Astrocyte of the hippocampus (primary cell): ENCODE measurements at places on chromosomes 12 and 14.

DNA sequence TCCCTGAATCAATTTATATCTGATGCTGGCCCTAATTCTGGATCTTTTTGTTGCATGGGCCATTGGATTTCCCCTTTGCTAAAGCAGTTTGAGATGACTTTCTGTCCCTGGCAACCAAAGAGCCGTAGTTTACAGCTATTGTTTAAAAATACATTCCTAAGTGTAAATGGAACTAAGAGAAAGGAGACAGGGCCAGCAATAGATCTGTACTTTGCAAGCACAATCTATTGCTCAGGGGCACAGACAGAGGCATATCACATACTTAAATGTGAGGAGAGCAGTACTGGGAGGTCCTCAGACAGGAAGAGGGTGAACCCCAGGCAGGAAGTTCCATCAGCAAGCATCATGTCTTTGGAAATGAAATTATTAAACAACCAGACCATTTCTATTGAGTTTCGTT, 126.6 kb downstream of the ZFP36L1 start:
- DNase-seq = no peak

DNA sequence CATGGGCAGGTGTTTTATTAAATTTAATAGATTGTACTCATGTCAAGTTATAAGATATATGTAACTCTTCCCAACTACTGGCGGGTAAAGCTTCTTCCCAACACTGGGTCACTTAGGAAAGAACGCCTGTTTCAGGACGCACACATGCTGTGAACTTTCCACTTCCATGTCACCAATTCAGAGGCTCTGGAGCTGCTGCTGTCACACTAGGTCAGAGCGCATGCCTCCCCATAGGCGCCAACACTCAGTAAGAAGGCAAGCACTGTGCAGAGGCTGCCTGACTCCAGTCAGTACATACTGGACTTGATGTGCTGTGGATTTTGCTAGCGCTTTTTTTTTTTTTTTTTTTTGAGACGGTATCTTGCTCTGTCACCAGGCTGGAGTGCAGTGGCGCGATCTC, 17.2 kb downstream of the SLC15A4 start:
- DNase-seq = no peak

- DNase-seq = no peak
These were observed 79.4 kb upstream of the OTX2 start for GRCh38 chr14:56889705-56890104.

DNA sequence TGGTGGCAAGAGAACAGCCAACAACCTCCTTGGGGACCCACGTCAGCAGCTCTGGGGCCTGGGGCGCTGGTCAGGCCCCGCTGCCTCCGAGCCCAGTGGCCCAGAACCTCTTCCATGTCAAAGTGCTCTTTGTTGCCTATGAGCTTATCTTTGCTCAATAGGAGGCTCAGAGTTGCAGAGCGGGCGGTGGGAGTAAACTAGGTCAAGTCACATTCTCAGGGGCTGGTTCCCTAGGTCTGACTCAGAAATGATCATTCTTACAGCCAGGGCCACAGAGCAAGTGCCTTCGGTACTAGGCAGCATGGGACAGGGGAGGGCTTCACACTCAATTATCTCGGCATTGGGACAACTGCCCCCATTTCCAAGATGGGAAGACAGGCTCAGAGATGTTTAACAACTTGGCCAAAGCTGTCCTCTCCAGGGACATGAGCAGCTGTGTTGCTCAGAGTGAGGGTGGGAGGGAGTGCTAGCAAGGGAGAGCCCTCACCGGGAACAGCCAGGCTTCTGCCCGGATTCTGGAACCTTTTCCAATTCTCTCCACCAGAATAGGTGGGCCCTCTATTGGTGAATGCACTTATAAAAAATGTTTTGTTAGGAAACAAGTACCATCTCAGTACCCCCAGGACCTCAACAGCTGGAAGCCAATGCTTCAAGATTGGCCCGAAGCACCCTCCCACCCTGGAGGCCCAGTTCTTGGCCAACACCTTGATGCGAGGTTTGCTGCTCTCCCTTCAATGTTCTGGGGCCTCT, 11.9 kb downstream of the SLC25A29 start:
- DNase-seq = no peak

DNA sequence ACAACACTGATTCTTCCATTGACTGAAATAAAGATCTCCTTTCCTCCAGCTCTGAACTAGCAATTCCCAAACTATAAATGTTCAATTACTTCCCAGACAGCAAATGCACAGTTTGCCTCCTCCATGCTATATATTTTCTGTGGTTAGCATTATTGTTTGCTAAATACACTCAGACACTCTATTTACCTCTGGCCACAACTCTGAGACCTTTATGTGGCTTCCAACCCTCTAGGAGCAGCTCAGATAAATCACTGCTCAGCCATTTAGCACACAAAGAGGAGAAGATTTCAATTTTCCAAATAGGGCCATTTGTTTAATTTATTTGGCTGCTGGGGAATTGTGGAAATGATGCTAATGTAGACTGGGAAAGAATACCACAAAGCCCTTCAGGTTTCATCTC, 202.0 kb downstream of the SPTSSA start:
- DNase-seq = no peak

GRCh38 chr12:23098517-23098916, 473.5 kb downstream of the ETNK1 start:
- no peak for DNase-seq

- DNase-seq = no peak
These were observed 231.3 kb downstream of the ZFP36L1 start for GRCh38 chr14:68561531-68562007.

DNA sequence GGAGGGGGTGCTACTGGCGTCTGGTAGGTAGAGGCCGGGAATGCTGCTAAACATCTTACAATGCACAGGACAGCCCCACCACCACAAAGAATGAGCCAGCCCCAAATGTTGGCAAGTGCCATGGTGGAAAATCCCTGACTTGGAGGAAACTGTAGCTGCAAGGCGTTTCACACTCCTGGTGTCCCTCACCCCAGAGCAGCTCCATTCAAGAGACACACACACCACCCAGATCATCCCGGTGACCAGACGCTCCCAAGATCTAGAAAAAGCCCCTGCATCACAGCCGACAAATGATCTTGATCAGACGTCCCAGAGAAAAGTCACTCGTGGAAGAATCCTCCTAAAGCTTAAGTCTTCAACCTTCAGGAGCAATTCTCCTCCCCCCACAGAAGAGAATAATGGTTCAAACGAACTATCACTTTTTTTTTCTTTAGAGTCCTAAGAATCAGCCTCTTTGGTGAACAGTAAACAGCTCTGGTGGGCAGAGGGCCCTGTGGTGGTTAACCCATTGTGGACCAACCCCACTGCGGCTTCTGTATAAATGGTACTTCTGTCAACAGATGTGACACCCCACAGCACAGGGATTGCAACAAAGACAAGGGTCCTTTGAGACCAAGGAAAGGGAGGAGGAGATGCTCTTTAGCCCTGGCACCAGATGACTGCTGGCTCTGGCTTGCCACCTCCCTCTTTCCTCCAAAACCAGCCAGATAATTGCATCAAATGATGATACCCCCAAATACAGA, 2.7 kb downstream of the GLTP start:
- peak; percentile 19 for DNase-seq

DNA sequence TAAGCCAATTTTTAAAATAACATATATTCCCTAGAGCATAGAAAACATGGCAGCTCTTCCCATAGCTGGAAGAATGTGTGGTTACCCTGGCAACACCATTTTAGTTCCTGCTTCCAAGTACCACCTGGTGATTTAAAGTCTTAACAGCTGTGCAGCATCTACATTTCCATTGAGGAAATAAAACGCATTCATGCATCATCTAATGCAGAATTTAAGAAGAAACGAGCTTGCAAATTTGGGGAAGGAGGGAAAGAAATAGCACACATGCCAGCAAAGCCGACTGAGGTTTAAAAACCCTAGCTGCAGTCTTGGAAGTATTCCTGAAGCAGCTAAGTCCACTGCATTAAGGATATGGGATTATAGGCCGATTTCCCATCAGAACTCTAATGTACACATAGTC, 22.8 kb upstream of the SLC38A2 start:
- DNase-seq = no peak

DNA sequence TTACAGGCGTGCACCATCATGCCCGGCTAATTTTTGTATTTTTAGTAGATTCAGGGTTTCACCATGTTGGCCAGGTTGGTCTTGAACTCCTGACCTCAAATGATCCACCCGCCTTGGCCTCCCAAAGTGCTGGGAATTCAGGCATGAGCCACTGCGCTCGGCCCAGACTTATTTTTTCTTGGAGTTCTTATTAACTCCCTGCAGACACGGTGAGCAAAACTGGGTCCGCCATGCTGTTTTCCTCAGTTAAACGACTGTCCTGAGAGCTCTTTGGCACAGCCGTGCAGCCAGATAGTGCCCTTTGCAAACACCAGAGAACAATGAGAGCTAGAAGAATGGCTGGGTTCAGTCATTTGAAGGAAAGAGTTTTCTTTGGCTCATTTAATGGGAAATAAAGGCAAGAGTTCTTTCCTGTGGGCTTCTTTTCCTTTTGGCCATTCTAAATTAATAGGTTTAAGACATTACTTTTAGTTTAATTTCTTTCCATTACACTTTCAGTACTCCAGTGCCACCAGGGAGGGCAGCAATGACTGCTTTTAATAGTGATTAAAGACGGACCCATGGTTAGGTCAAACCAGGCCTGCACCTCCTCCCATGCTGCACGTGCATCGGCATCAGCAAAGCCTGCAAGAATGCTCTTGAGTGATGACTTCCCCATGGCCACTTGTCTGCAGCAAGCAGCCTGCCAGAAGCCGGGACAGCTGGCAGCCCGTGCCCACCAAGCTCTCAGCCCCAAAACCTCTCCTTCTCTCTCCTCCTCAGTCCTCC, 60.7 kb downstream of the VCPKMT start:
- no peak for DNase-seq

GRCh38 chr14:29232153-29232552, 465.6 kb downstream of the FOXG1 start:
- DNase-seq = no peak

GRCh38 chr14:85417396-85417795, 112.5 kb upstream of the FLRT2 start:
- DNase-seq = no peak

- DNase-seq = no peak
These were observed 168.4 kb upstream of the EGLN3 start for GRCh38 chr14:34119107-34119858.

DNA sequence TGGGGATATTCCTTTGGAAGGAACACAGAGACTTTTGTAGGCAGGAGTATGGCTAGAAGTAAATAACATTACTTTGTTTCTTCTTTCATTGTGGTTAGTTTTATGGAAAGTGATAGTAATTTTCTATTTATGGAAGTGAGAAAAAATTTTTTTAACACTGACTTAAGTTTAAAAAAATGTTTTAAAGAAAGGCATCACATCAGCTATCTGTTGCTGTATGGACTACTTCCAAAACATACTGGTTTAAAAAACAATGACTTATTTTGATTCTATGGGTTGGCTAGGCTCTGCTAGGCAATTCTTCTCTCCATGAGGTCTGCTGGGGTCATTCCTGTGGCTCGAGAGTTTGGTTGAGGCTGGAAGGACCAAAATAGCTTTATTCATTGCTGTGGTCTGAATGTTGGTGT, 31.7 kb upstream of the SLC38A2 start:
- peak; percentile 89 for DNase-seq

DNA sequence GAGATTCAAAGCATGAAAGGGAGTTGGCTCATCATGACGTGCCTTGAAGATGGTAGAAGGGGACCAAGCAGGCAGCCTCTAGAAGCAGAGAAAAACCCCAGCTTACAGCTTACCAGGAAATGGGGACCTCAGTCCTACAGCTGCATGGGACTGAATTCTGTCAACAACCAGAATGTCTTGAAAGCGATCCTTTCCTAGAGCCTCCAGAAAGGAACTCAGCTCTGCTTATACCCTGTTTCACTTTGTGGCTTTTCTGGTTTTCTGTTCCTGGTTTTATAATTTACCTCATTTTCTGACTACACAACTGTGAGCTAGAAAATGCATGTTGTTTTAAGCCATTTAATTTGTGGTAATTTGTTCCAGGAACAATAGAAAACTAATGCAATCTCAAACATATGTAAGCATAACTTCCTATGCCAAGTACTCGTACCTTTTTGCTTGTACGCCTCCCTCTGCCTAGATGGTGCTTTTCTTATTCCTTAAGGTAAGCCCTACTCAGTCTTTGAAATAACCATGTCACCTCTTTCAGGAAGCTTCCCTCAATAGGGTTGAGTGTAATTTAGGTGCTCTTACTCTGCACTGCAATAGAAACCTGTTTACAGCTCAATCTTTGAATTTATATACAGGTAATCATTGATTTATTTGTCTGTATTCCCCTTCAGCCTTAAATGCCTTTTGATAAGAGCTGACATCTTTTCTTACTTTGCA, 348.8 kb downstream of the TMEM117 start:
- DNase-seq = no peak

DNA sequence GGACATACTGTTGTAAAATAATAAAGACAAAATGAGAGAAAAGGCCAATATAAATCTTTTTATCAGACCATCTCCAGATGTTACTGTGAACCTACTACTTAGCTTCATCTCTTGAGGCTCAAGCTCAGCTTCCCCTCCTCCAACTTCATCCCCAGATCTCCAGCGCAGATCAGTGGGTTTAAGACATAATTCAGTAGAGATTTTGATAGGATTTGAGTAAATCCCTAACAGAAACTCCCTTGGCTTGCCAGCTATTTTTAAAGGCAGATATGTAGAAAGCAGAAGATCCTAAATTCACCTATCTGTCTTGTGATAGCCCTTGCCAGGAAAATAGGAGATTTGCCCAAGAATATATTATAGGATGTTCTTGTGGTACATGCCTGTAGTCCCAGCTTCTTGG, 236.7 kb downstream of the FBXL14 start:
- no peak for DNase-seq

DNA sequence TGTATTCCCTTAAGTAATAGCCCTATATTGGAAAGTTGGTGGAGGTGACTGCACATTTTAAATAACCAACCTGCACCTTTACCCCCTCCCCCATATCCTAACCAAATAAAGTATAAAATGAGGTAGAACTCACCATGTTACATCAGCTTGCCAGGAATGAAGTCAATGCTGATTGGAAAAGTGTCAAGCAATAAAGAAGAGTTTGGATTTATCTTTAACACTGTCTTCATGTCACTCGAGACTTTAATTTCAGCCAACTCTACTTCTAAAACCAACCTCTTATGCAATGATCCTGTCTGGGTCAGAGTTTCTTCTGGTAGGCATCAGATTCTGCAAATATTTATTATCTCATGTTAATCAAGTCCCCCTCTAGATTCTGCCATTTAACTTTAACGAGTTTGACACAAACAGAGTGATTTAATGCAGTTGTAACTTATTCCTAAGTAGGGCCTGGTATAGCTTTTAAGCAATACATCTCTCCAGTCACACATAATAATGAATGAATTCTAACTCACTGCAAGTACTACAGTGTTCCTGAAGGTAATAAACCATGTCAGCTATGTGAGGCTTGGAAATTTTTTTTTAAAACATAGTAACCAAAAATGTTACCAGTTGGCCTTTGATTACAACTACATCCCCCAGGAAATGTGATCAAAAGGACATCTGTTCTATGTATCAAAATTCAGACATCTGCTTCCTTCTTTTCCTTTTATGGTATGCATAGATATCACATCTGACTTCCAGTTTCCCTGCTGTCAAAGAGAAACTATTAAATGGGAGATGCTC, 98.7 kb downstream of the ERGIC2 start:
- no peak for DNase-seq

DNA sequence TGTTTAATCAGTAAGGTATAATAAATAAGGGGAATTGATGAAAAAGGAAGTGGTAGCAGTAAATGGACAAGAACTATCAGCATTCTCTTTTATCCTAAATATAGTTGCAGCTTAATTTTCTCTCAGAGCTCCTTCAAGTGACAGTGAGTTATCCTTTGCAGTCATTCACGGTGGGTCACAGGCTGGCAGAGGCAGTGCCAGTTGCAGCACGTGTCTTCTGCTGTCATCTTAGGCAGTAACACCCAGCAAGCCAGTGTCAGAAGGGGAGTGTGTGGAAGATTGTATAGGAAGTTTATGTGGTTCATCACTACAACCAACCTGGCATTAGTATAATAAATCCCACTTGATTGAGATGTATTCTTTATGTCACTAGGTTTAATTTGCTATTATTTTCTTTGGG, 170.0 kb downstream of the CCDC91 start:
- no peak for DNase-seq
